Stimulated activated CD8-positive, alpha-beta memory T cell treated with anti-CD3 and anti-CD28 coated beads, Interleukin-4, amount 100 ng/mL, for 4 hours (primary cell): ENCODE measurements at places on chromosomes 4 and X.

DNA sequence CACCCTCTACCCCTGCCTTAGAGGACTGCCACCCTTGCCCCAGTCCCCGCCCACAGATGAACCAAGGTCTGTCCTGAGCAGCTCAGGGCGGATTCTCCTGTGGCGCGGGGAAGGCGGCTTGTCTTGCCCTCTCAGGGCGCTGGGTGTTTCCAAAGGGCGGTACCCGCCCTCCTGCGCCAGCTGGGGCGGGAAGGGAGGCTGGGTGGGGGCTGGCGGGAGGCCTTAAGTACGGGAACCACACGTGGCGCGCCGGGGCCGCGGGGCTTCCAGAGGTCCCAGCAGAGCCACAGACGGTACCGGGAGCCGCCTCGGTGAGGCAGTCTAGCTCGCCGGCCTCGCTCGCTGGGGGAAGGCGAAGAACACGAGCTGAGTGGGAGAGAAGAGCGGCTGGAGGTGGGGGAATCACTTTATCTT is 361.1 kb downstream of the MID1IP1 start:
- peak; percentile 5 for DNase-seq

- no peak for DNase-seq
Observed at GRCh38 chrX:115624916-115625315, 63.9 kb downstream of the PLS3 start.

DNA sequence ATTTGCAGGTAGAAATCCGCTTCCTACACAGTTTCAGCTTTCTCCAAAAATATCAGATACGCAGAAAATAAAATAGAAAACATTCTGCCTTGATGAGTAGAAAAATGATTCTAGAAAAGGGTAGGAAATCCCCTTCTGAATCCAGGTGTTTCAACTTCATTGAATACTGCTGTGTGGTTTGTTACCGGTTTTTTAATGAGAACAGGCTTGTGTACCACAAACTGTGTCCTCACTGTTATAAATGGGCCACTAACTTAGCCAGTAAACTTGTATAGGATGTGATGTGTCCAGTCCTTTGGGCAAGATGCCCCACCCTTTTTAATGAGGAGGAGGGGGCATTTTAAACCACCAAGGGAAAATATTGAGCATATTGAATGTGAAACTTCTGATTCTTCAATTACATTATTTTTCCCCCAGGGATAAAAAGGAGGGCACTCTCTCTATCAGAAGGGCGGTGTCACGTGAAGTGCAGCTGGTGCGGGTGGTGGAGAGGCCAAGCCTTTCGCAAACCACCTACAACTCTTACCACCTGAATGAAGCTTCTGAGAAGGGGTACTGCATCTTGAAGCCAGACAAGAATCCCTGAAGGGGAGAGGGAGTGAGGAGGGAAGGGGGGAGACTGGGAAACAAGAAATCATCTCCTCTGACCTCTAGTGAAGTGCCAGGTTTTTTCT is 4.5 kb downstream of the CXXC4 start:
- no peak for DNase-seq

DNA sequence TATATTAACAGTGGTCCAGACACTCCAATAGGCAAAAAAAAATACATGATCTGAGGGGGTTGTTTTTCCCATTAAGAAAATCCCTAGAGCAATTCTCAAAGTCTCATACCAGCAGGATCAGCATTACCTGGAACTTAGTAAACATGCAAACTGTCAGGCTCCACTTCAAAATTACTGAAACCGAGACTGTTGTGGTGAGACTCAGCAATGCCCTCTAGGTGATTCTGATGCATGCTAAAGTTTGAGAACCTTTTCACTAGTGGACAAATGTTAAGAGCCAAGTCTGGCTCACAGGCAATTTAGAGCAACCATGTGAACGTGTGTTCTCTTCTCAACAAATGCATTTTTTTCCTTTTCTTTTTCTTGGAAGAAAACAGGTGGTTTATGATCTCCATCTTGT is 30.2 kb downstream of the NEK1 start:
- no peak for DNase-seq
